Activated T-cell treated with anti-CD3 and anti-CD28 coated beads, Interleukin-2, amount 50 U/mL, for 4 hours (primary cell): ENCODE measurements at places on chromosomes 1 and 21. TPM values are rescaled to one million over a fixed set of nuclear protein-coding genes. Genes with fewer than 3 reads are reported as not detected.

The VSIG8 gene
- not detected for total RNA-seq

The FCRL1 gene
- 0.11 TPM for total RNA-seq

The C8A gene
- not detected for total RNA-seq

The SPATA45 gene
- total RNA-seq: not detected

The OR6K3 gene
- not detected for total RNA-seq

The LAMC2 gene
- total RNA-seq: not detected

The SPRR4 gene
- not detected for total RNA-seq

The OR2T11 gene
- not detected for total RNA-seq

The MORN1 gene
- 6.7 TPM for total RNA-seq

The DIO1 gene
- total RNA-seq: not detected

The F13B gene
- not detected for total RNA-seq

The CD53 gene
- total RNA-seq: 163 TPM

The LIN28A gene
- total RNA-seq: 0.37 TPM

The ZNF669 gene
- total RNA-seq: 8.2 TPM

The RIMKLA gene
- total RNA-seq: 0.46 TPM

The SLC26A9 gene
- total RNA-seq: not detected

The BEND5 gene
- 0.46 TPM for total RNA-seq

The CRNN gene
- total RNA-seq: not detected

The GIPC2 gene
- 0.11 TPM for total RNA-seq

The ARMH1 gene
- total RNA-seq: 57.2 TPM

The KLF17 gene
- total RNA-seq: not detected

The C4BPB gene
- total RNA-seq: 0.38 TPM

The KCNJ15 gene
- 0.46 TPM for total RNA-seq

The TNFRSF1B gene
- 229 TPM for total RNA-seq

The LAPTM5 gene
- total RNA-seq: 86.8 TPM

The SPRR2B gene
- not detected for total RNA-seq

The AK4 gene
- 15.9 TPM for total RNA-seq

The GBP7 gene
- total RNA-seq: 0.29 TPM

The ACOT11 gene
- 0.35 TPM for total RNA-seq

The CNR2 gene
- total RNA-seq: 0.24 TPM

The BGLAP gene
- 2.0 TPM for total RNA-seq

The ZNF697 gene
- 0.73 TPM for total RNA-seq

The PDC gene
- total RNA-seq: not detected

The PIGM gene
- 4.5 TPM for total RNA-seq

The VWA5B1 gene
- not detected for total RNA-seq

The KLHDC8A gene
- not detected for total RNA-seq
